Epithelial cell of alveolus of lung (primary cell): ENCODE measurements at places on chromosomes 2 and 18. TPM values are rescaled to one million over a fixed set of nuclear protein-coding genes. Genes with fewer than 3 reads are reported as not detected.

Gene CDCA7
- 9.0 and 17.3 TPM in 2 replicates for total RNA-seq

Gene ERICH2
- 4.5 TPM in 1 of 2 replicates, not detected in the other for total RNA-seq

Gene FHL2
- 240 and 443 TPM in 2 replicates for total RNA-seq

Gene REG3G
- total RNA-seq: not detected in 2 replicates

Gene NLRC4
- not detected in 2 replicates for total RNA-seq
